Hepatocyte (in vitro differentiated cells): ENCODE measurements at places on chromosomes 11 and 22. TPM values are rescaled to one million over a fixed set of nuclear protein-coding genes. Genes with fewer than 3 reads are reported as not detected.

Gene MS4A14
- not detected in 2 replicates for polyA plus RNA-seq

Gene LRRC32
- 75.2 and 80.4 TPM in 2 replicates for polyA plus RNA-seq

DNA sequence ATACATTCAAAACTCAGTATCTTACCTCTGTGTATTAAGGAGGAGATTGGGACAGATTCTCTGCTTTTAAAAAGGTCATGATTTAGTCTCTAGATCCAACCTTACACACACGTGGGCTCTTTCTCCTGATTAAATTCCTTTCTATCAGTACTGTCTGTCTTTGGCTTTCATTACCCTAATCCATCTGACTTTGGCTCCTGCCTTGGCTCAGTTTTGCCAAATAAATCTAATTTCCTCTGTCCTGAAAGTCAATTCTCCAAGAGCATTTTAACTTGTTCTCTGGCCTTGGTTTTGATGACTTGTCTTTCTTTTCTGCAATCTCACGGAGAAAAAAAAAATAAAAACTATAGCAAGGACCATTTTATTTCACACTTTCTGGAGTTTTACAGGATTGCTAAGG is 176.6 kb upstream of the PDGFD start:
- DNase-seq: no peak

Gene BCL2L13
- polyA plus RNA-seq: 23.4 and 34.4 TPM in 2 replicates

Gene CATSPER1
- polyA plus RNA-seq: not detected in 2 replicates

DNA sequence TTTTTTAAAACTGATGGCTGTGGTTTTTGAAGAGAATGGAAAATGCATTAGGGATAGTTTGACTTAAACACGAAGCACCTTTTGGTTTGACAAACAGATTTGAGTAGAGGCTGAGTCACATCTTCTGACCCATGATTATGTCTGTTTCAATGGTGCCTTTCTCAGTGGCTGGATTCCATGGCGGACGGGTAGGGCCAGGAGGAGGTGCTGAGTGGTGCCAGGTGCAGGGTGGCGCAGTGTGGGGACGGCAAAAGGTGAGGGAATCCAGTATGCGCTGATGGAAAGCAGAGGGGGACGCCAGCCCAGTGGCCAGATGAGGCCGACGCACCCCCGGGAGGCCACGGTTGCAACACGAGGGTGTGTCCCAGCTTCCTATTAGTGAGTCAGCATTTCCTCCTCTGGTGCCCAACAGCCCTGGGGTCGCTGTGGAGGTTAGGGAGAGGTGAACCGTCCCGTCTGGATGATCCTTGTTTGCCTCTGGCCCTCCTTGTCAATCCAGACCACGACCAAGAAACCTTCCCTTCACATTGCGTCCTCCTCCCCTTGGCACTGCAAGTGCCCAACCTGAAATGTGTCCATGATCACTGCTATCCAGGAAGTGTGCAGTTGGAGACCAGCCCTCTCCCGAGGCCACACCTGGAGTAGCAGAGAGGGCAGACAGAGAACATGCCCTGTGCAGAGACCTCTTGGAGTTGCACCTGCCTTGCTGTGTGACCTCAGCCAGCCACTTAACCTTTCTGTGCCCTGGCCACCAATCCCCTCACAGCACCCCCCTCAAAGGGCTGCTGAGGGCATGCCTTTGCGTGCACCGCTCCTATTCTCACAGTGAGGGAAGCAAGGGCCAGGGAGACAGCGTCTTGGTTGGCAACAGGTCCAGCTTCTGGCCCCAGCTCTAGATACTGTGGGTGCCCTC is 32.5 kb upstream of the ATXN10 start:
- DNase-seq: peak; percentile 23

DNA sequence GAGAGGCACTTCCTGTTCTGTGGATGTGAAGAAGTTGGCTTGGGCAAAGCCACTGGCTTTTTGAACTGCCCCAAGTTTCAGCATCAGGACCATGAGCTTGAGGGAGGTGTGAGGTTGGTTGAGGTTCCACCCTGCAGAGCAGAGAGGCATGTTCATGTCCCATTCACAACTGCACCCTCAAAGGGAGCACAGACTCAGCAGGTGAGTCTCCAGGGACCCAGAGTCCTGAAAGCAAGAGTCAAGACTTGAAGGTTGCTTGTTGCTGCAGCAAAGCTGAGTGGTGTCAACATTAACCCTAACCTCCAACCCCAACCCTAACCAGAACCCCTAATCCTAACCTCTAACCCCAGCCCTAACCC is 556.3 kb downstream of the BRD1 start:
- DNase-seq: no peak

Gene NCAM1
- polyA plus RNA-seq: 12.4 and 15.0 TPM in 2 replicates

DNA sequence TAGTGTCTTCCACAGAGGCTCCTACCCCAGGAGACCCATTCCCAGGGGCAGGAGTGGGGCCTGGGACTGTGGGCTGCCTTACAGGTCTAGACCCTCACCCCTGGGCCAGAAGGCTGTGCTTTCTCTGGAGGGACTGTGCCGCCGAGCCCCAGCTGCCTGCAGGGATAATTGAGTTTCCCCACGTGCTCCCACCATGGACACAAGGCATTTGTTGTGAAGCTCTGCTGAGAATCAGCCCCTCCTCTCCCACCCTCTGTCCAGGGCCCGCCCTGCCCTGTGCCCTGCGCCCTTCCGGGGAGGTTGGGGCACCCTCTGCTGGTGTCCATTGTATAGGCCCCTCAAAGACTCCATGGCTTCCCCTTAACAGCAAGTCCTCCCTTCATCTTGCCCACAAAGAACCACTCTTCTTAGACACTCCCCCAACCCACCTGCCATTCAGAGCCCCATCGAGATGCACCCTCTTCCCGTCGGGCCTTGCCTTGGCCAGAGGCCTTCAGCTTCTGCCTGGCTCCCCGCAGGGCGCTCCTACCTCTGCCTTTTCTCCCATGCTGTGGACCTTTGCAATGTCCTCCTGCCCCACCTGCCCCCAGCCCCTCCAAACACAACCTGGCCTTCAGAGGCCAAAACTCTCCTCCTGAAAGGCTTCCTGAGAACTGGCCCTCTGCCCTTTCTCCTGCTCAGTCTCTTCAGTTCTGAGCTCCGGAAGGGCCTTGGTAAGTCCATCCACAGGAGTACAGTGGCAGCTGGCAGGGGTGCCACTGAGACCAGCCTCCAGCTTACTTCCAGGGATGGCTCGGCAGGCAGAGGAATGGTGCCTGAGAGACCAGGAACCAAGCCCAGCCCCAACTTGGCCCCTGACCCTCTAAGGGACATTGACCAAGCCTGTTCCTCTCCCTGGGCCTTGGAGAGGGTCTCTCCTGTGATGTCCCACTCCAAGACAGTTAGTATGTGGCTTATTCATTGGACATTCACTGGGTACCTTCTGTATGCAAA is 22.4 kb downstream of the DUSP8 start:
- DNase-seq: no peak

Gene OR8D4
- polyA plus RNA-seq: 0.54 TPM in 1 of 2 replicates, not detected in the other

Gene GGTLC3
- polyA plus RNA-seq: 0.35 TPM in 1 of 2 replicates, not detected in the other

DNA sequence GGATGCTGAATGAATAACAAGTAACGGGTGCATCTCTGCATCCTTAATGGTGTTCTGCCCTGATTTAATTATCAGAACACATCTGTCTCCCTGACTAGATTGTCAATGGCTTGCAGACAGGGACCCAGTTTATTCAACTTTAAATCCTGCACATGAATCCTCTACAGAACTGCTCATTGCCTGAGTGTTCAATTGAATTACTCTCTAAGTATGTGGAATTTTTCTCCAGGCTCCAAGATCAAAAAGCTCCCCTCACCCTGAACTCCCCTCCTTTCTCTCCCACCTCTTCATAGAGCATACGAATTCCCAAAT is 11.8 kb downstream of the MB start:
- DNase-seq: no peak

DNA sequence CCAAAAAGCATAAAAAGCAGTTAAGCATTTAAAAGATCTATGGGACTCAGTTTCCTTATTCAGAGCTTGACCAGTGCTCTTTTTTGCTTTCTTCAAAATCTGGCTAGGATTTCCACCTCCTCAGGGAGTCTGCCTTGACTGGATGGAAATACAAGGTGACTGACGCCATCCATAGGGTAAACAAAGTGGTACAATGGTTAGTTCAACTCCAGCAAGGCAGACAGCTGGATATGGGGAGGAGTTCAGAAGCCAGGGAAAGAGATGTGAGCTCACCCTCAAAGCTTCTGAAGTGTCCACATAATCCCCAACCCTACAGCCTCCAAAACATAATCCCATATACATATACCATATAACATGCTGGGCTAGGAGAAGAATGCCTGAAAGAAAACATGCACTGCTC is 52.0 kb downstream of the KIRREL3 start:
- no peak for DNase-seq

DNA sequence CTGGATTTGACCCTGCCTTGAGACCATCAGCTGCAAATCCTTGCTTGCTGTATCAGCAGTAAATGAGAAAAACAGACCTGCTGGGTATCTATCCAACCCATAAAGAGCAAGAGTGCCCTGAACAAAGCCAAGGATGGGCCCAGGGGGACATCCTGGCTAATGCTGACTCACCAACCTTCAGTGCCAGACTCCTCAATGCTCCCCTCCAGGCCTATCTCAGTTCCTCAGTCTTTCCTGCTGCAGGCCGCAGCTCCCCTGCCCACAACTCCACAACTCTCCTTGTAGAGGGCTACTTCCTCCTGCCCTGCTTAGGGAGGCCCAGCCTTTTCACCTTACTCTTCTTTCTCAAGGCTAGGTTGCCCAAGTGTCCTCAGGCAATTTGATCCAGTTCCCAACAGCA is 2.6 kb downstream of the LAMTOR1 start:
- DNase-seq: no peak

Gene SORL1
- polyA plus RNA-seq: 13.5 and 14.9 TPM in 2 replicates

Gene CYP2D6
- 5.0 and 6.1 TPM in 2 replicates for polyA plus RNA-seq
